ENCODE measurements at places on chromosomes 2 and 18. TPM values are rescaled to one million over a fixed set of nuclear protein-coding genes. Genes with fewer than 3 reads are reported as not detected.

The CFAP65 gene
- total RNA-seq, result not detected

The ZNF385B gene
- not detected for total RNA-seq

GRCh38 chr2:1324884-1325283, 88.4 kb upstream of the TPO start:
- DNase-seq, result no peak

The ITPRID2 gene
- total RNA-seq, result 52.7 TPM

DNA sequence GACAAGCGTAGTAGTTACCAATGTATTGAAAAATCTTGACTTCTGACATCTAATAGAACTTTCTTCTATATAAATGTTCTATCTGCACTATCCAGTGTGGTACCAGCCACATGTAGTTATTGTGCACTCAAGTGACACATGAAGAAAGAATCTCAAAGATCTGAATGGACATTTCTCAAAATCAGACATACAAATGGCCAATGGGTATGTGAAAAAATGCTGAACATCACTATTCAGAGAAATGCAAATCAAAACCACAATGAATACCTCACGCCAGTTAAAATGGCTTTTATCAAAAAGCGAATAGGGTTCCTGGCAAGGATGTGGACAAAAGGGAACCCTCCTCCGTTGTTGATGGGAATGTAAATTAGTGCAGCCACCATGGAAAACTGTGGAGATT, 37.5 kb upstream of the SMCHD1 start:
- peak; percentile 17 for DNase-seq

- DNase-seq, result peak; percentile 30
These were observed 329.6 kb upstream of the ID2 start for GRCh38 chr2:8352296-8352695.

DNA sequence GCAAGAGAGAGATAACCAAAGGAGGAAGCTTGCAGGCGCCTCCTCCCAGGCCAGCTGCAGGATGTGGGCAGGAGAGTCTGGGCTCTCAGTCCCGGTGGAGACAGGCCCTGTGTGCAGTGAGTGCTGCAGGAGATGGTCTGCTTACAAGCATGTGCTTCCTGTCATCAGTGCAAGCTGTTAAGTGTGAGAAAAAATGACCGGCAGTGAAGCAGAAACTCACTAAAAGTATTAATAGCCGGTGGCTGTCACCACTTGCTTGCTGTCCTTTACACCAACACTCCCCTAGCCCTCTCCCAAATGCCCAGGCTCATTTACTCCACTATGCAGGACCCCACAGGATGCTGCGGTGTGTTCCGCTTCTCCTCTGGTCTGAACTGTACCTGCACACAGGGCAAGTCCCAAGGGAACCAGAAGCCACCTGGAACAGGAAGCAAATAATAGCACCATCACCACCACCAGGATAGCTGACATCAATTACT, 435.6 kb upstream of the HS6ST1 start:
- DNase-seq, result no peak

Data from GM23248 (cell line).